ENCODE measurements at places on chromosomes 5 and 9. TPM values are rescaled to one million over a fixed set of nuclear protein-coding genes. Genes with fewer than 3 reads are reported as not detected.

DNA sequence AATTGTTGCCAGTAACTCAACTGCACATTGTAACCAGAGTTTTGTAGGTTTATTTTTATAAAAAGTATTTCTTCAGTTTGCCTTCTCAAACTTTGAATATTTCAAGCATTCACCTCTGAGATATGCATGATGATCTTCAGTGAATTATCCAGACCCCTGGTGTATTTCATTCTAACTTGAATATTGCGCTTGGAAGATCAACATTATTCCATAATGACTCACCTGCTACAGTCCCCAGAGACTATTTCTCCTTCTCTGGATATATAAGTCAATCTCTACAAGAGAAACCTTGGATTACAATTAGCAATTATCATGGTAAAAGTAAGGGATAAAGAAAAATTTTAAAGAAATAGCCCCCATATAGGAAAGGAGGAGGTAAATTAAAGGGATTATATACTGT, 1041.0 kb downstream of the TLE1 start:
- no peak for DNase-seq
- no peaks in the 10 kb centered on the region for H3K27me3 ChIP-seq
- no peaks in the 10 kb centered on the region for H3K36me3 ChIP-seq
- no peak overlapping the region for H3K4me3 ChIP-seq

Gene C5orf58
- total RNA-seq = not detected

DNA sequence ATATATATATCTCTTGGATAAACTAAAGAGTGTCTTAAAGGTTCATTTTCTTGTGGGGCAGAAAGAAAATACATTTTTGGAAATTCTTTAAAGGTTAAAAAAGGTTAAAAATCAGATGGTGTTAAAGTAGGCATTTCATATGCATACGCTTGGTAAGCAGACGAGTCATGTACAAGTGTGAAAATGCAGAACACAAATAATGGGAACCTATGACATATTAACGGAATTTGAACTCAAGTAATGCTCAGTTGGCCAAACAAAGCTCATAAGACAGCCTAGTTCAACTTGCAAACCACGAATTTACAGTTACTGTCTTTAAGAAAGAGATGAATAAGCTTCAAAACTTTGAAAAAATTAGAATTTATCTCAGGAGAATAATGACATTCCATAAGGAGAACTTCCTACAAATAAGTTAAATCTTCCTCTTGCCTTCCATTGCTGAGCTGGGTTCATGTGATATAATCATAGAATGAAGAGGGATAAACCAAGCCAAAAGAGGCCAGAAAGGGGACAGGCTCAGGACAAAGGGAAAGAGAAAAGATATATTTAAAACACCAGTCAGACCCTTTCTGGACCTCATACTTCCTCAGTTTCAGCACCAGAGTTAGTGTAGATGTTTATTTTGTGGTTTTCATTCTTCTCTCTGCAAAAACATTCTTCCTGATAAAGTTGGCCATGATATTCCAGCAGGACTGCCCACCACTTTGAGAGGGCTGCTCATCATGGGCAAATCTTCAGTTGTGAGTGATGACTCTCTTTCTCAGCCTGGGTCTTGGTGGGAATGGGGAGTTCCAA, 256.7 kb upstream of the CD180 start:
- no peak overlapping the region for H3K27ac ChIP-seq
- no peak overlapping the region for H3K4me3 ChIP-seq
- DNase-seq = no peak
- peaks cover 2% of the 10 kb centered on the region for H3K27me3 ChIP-seq

- H3K4me3 ChIP-seq = no peak overlapping the region
- DNase-seq = peak; percentile 4
- H3K4me1 ChIP-seq = no peaks in the 10 kb centered on the region
Observed at GRCh38 chr9:122991370-122991830, 42.1 kb upstream of the GPR21 start.

Gene PCDH12
- not detected for total RNA-seq

Gene NCS1
- not detected for total RNA-seq

Gene OXCT1
- total RNA-seq = 29.9 TPM

DNA sequence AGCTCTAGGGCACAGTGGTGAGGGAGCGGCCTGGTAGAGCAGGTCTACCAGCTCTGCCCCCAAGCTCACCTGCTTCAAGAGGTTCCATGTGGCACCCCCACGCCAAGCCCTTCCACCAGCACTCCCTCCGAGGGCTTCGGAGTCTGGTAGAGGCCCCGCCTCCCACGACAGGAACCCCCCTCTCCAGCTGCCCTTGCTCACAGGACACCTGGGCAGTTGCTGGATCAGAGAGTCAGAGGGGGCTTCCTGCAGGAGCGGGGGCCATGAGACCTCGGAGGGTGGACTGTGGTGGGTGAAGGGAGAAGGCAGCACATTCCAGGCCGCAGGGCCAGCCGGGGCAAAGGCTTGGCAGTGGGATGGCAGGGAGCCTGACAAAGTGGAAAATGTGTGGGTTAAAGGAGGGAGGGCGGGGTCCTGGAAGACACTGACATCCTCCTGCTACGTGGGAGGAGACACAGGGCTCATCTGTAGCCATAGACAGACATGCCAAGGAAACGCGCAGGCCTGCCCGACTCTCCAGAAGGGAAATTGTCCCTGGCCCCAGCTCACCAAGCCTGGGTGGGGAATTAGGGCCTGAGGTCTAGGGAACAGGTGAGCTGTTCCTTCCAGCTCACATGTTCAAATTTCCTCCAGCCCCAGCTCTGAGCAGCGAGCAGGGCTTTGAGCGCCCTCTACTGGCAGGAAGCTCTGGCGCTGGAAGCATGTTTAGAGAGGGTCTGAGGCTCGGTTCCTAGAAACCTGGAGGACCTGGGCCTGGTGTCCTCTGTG, 74.2 kb downstream of the NTNG2 start:
- peaks cover 13% of the 10 kb centered on the region for H3K4me1 ChIP-seq
- no peak overlapping the region for H3K27ac ChIP-seq
- H3K27me3 ChIP-seq = no peaks in the 10 kb centered on the region
- no peak overlapping the region for H3K4me3 ChIP-seq
- H3K36me3 ChIP-seq = no peaks in the 10 kb centered on the region
- peak; percentile 75 for DNase-seq

Gene NPR2
- 12.7 TPM for total RNA-seq

Gene TMC1
- not detected for total RNA-seq

Gene MEIKIN
- total RNA-seq = 2.8 TPM

DNA sequence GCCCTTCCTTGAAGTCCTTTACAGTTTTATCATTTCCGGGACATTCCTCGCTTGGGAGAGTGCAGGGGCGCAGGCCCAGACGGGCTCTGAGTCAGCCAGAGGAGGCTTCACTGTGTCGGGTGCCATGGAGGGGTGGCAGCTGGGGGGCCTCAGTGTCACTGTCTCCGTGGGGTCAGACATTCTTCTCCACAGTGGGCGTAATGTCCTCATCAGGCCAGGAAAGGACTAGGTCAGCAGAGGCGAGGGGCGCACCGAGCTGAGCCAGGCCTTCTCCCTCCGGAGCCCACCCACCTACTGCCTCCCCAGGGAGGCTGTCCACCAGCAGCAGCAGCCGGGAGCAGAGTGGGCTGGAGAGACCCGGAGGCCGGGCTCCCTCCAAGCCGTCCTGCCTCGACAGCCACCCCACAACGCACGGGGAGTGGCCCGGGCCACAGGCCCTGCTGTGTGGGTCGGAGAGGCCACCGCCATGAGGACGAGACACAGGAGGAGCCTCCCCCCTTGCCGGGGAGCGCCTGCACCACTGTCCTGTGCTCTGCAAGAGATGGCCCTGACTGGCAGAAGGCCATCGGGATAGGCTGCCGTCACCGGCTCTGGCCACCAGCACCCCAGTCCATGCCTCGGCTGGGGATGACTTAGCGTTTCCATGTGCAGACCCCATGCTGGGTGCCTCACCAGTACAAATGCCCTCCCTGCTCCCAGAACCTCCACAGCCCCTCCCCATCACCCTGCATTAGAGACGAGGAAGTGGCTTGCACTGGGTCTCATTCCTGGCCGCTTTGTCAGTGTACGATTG, 26.5 kb downstream of the SARDH start:
- DNase-seq = no peak
- no peak overlapping the region for H3K27ac ChIP-seq
- no peak overlapping the region for H3K4me3 ChIP-seq
- peaks cover 9% of the 10 kb centered on the region for H3K27me3 ChIP-seq
